ENCODE measurements at places on chromosomes 3 and 15. TPM values are rescaled to one million over a fixed set of nuclear protein-coding genes. Genes with fewer than 3 reads are reported as not detected.

DNA sequence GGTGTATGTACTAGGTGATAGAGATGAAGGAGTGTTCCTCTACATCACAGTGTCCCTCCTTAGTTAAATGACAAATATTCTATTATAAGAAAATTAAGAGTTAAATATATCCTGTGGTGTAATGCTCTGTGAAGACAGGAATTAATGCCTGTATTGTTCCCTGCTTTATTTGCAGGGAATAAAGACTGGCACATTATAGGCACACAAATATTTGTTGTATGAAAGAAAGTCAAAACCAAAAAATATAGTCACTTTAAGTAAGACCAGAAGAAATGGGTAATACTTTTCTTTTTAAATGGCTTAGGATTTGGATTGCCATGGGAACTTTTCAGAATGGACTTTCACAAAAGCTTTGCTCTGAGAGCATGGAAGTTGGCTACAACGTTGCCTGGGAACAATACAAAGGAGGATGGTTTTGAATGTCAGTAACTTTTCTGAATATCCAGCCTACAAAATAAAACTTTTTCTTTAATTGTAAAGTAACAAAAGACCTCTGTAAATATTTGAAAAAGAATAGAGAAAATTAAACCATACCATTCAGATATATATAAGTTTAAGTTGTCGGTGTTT, 158.0 kb upstream of the P2RY1 start:
- H3K27ac ChIP-seq = no peak overlapping the region
- DNase-seq = no peak
- no peaks in the 10 kb centered on the region for H3K36me3 ChIP-seq
- no peaks in the 10 kb centered on the region for H3K27me3 ChIP-seq
- no peak overlapping the region for H3K4me3 ChIP-seq

- H3K36me3 ChIP-seq = no peaks in the 10 kb centered on the region
- H3K27ac ChIP-seq = no peak overlapping the region
- no peak overlapping the region for H3K4me3 ChIP-seq
- no peaks in the 10 kb centered on the region for H3K4me1 ChIP-seq
These were observed 44.9 kb downstream of the DRD3 start for GRCh38 chr3:114133947-114134346.

DNA sequence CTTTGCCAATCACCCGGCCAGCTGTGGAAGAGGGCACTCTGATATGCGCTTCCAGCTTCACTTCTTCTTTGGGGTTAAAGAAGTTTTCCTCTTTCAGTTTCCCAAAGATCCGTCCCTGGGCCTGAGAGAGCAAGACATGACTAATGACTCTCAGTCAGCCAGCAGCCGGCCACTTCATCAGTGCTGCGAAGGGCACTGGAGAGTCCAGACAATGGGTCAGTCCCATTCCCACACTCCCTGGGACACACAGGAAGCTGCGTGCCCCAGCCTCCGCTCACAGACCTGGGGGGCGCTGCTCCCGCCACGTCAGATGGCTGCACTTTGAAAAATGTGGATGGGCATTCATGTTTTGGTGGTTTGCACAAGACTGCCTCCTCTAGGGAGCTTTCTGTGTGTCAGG, 63.3 kb downstream of the SENP2 start:
- DNase-seq = no peak
- no peak overlapping the region for H3K4me3 ChIP-seq
- no peak overlapping the region for H3K27ac ChIP-seq
- H3K36me3 ChIP-seq = peaks cover 62% of the 10 kb centered on the region

GRCh38 chr3:58152225-58153015, 58.4 kb downstream of the DNASE1L3 start:
- H3K4me3 ChIP-seq = no peak overlapping the region
- H3K4me1 ChIP-seq = no peaks in the 10 kb centered on the region
- no peak for DNase-seq
- peaks cover 56% of the 10 kb centered on the region for H3K36me3 ChIP-seq

DNA sequence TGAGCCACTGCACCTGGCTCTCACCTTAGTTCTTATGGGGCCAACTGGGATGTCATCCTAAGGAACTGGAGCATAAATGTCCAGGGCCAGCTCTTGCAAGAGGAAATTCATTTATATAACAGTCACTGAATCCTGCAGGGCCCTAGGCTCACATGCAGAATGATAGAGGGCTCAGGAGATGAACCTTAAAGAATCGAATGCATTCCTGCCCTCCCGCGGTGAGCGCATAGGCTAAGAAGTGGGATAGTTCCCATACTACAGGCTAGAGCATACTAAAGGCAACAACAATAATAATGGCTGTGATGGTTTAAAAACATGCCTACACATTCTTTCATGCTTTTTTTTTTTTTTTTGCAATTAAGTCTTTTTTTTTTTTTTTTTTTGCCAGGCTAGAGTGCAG, 17.1 kb upstream of the CSRNP1 start:
- peaks cover 23% of the 10 kb centered on the region for H3K4me1 ChIP-seq
- H3K27me3 ChIP-seq = no peaks in the 10 kb centered on the region
- H3K4me3 ChIP-seq = no peak overlapping the region

DNA sequence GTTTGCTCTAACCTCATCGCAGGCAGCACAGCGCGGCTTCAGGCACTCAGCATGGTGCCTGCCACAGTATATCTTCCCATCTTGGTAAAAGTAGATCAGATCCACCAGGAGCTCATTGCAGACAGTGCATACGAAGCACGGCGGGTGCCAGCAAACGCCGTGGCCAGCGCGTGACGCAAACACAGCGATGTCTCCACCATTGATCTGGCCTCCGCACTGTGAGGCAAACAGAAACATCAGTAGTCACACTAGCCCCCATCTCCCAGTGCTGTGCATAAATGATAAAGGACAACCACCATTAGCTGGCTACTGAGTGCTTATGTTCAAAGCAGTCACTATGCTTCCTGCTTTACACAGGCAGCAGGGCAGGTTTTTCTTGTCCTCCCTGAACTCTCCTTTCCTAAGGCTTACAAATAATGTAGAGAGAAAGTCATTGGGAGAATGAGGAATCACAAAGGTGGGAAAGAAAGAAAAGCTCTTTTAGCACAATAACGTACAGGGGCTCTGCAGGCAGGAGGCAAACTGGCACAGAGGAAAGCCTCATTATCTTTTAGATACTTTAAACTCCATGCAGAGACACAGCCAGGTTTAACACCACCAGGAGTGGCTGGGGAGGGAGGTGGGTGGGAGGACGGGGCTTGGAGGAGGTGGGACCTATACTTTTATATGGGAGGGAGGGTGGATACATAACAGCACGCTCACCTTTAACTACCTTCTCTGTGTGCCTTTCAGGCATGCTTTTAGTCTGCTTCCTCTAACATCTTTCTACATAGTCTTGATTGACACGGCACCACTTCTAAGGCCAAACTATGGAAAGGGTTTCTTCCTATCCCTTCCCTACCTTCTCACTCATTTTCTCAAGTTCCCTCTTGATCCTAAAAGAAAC, 67.9 kb downstream of the PRICKLE2 start:
- no peaks in the 10 kb centered on the region for H3K27me3 ChIP-seq
- H3K27ac ChIP-seq = peak overlapping the region; percentile 66
- H3K4me3 ChIP-seq = peak overlapping the region; percentile 36
- H3K36me3 ChIP-seq = no peaks in the 10 kb centered on the region

DNA sequence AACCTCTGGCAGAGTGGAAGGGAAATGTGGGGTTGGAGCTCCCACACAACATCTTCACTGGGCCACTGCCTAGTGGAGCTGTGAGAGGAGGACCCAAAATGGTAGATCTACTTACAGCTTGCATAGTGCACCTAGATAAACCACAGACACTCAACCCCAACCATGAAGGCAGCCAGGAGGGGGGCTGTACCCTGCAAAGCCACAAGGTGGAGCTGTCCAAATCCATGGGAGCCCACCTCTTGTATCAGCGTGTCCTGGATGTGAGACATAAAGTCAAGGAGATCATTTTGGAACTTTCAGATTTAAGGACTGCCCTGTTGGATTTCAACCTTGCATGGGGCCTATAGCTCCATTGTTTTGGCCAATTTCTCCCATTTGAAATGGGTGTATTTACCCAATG, 20.9 kb downstream of the TP63 start:
- no peaks in the 10 kb centered on the region for H3K4me1 ChIP-seq
- no peak for DNase-seq
- no peak overlapping the region for H3K27ac ChIP-seq
- no peak overlapping the region for H3K4me3 ChIP-seq
- no peaks in the 10 kb centered on the region for H3K27me3 ChIP-seq
- no peaks in the 10 kb centered on the region for H3K36me3 ChIP-seq

DNA sequence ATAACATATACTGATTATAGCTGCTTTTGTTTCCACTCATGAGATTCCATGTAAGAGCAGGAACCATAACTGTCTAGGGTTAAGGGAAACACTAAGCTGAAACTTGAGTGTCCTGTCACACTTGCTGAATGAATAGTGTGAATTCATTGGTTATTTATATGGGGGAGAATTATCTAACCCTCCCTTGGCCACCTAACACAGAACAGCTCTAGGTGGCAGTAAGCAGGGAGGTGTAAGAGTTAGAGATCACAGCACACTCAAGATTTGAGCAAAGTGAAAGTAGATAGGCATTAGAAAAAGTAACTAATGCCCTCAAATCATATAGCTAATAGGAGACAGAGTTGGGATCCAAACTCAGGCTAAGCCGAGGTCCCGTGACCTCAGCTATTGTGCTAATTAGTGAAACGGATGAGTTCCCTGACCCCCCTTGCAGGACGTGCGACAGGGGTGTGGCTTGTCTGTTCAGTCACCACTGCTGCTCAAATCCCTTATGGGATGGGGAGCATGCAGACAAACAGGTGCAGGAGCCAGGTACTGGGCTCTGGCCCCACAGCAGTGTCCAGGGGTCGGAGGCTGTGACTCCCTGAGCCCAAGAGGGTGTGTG, 27.7 kb upstream of the ANO10 start:
- no peak overlapping the region for H3K27ac ChIP-seq
- no peak overlapping the region for H3K4me3 ChIP-seq
- H3K27me3 ChIP-seq = no peaks in the 10 kb centered on the region
- no peaks in the 10 kb centered on the region for H3K36me3 ChIP-seq
- H3K4me1 ChIP-seq = no peaks in the 10 kb centered on the region

TGM4 gene
- 0.63 TPM for total RNA-seq

- no peak overlapping the region for H3K27ac ChIP-seq
- H3K27me3 ChIP-seq = no peaks in the 10 kb centered on the region
- H3K4me3 ChIP-seq = no peak overlapping the region
- DNase-seq = no peak
- H3K4me1 ChIP-seq = no peaks in the 10 kb centered on the region
- H3K36me3 ChIP-seq = no peaks in the 10 kb centered on the region
These were observed 610.5 kb upstream of the ZNF385D start for GRCh38 chr3:22361521-22361920.

- no peaks in the 10 kb centered on the region for H3K27me3 ChIP-seq
- H3K4me3 ChIP-seq = no peak overlapping the region
- no peaks in the 10 kb centered on the region for H3K36me3 ChIP-seq
- peaks cover 2% of the 10 kb centered on the region for H3K4me1 ChIP-seq
These were observed 137.0 kb downstream of the DNAJB8 start for GRCh38 chr3:128329491-128330213.

- DNase-seq = no peak
- H3K4me3 ChIP-seq = no peak overlapping the region
- no peak overlapping the region for H3K27ac ChIP-seq
- peaks cover 21% of the 10 kb centered on the region for H3K4me1 ChIP-seq
- no peaks in the 10 kb centered on the region for H3K27me3 ChIP-seq
- no peaks in the 10 kb centered on the region for H3K36me3 ChIP-seq
These were observed 70.4 kb downstream of the CPN2 start for GRCh38 chr3:194280777-194281176.

FBXL22 gene
- total RNA-seq = 0.17 TPM

GRCh38 chr15:27885201-27885600, 213.9 kb downstream of the OCA2 start:
- H3K36me3 ChIP-seq = no peaks in the 10 kb centered on the region
- H3K27me3 ChIP-seq = no peaks in the 10 kb centered on the region
- no peaks in the 10 kb centered on the region for H3K4me1 ChIP-seq
- DNase-seq = no peak

DNA sequence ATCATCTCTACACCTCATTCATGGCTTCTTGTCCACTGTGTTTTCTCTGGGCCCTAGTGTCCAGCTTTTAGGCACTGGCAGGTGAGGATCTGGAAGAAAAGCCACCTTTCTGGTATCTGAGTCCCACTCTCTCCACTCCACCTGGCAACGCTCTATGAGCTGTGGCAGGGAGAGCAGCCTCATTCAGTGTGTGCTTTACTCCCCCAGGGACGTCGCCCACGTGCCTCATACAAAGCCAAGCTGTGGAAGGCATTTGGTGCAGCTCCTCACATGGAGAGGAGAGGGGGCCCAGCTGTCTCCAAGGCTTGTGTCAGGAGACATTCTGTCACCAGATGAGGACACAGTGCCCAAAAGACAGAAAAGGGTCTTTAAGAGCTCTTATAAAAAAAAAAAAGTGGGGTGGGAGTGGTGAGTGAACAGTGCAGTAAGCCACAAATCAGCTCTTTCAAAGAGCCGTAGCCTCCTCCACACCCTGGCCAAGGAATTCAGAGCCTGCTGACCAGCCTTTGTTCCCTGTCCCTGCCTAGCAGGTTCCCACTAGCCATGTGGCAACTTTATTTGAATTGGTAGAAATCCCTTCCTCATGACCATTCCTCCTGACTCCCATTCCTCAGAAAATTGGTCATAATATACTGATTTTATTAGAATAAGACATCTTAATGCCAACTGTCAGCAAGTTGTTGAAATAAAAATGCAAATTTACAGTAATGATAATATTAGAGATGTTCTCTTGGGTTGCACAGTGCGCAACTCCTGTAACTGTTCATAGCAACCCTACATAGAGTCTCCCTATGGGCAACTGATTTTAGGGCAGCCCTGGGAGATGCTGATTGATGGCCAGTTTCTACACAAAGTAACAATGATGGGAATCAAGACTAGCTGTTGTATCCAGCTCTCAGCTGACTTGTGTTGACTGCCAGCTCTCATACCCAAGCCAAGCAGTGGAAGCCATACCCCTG, 29.5 kb downstream of the GALNT15 start:
- no peaks in the 10 kb centered on the region for H3K27me3 ChIP-seq
- H3K27ac ChIP-seq = no peak overlapping the region
- peak; percentile 44 for DNase-seq
- H3K4me1 ChIP-seq = no peaks in the 10 kb centered on the region
- no peak overlapping the region for H3K4me3 ChIP-seq

RTP3 gene
- not detected for total RNA-seq

ITGA11 gene
- total RNA-seq = 0.18 TPM

GRCh38 chr3:148343416-148343815, 354.3 kb upstream of the AGTR1 start:
- H3K4me1 ChIP-seq = no peaks in the 10 kb centered on the region
- no peak for DNase-seq
- H3K4me3 ChIP-seq = no peak overlapping the region
- H3K36me3 ChIP-seq = no peaks in the 10 kb centered on the region
- H3K27me3 ChIP-seq = no peaks in the 10 kb centered on the region

GRCh38 chr15:74790080-74790916, 8.4 kb downstream of the CSK start:
- no peak overlapping the region for H3K27ac ChIP-seq
- H3K4me3 ChIP-seq = no peak overlapping the region
- peaks cover 6% of the 10 kb centered on the region for H3K36me3 ChIP-seq
- H3K4me1 ChIP-seq = peaks cover 15% of the 10 kb centered on the region

SLC2A2 gene
- total RNA-seq = not detected

GRCh38 chr15:95549168-95549738, 781.2 kb upstream of the NR2F2 start:
- no peaks in the 10 kb centered on the region for H3K4me1 ChIP-seq
- H3K36me3 ChIP-seq = no peaks in the 10 kb centered on the region
- H3K4me3 ChIP-seq = no peak overlapping the region
- H3K27me3 ChIP-seq = no peaks in the 10 kb centered on the region

Measured in PC-9 (cell line).